ENCODE measurements at places on chromosomes 1 and 21.

- DNase-seq: no peak
Observed at GRCh38 chr1:112637254-112638109, 17.9 kb downstream of the CAPZA1 start.

DNA sequence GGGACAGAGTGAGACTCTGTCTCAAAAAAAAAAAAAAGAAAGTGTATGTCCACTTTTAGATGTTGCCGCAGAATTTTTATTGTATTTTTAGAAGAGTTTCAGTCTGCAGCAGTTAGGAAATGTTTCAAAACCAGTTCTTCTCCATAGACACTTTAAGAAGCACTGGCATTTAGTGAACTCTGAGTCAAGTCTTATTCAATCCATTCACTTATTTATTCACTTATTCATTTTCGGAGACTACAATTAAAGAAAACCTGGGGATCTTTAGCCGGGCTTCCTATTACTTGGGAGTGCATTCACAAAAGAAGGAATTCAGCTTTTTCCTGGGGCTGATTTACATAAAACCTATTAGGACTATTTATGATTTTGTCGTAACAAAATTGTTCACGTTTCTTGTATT is 12.3 kb downstream of the RCAN3 start:
- DNase-seq: no peak

DNA sequence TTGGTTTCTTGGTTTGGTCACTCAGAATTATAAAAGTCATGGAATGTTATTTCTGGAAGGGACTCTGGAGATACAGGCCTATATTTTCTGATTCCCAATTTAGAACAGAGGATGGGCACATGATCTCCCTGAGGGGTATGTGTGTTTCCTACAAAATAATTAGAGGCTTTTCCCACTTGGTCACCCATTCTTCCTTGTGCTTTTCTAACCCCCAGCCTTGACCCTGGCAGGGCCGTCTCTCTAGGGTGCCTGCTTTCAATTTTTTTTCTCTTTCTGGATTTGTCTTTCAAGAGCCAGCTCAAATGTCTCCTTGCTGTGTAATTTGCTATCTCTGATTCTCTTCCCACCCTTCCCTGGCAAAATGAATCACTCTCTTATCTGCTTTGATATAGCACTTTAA is 131.9 kb downstream of the HLX start:
- no peak for DNase-seq

GRCh38 chr1:19884312-19884711 is 2.1 kb downstream of the OTUD3 start:
- no peak for DNase-seq

- no peak for DNase-seq
Observed at GRCh38 chr1:209218981-209219380, 364.5 kb upstream of the CAMK1G start.

DNA sequence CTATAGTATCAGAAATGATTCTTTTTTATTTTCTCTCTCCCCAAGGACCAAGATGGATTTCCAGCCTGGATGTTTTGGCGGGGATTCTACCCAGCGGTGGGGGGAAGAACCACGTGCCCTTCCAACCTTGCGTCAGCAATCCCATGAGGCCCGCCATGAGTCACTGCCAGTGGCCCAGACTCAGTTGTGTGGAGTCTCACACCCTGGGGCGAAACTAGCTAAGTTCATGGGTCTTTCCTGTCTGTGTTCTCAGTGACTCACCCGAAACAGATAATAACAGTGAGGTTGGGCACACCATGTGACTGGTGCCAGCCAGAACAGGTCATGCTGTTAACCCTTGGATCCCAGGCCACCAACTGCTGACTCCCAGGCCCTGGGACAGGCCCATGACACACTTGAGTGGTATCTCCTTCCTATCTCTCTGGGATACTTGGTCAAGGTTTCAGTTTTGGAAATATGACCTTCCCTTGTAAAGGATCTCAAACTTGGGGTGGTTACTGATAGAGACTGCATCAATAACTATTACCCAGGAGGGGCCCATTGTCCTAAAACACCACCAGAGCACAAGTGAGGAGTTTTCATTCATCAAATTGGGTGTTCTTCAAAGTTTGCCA is 98.0 kb upstream of the DUSP10 start:
- no peak for DNase-seq

DNA sequence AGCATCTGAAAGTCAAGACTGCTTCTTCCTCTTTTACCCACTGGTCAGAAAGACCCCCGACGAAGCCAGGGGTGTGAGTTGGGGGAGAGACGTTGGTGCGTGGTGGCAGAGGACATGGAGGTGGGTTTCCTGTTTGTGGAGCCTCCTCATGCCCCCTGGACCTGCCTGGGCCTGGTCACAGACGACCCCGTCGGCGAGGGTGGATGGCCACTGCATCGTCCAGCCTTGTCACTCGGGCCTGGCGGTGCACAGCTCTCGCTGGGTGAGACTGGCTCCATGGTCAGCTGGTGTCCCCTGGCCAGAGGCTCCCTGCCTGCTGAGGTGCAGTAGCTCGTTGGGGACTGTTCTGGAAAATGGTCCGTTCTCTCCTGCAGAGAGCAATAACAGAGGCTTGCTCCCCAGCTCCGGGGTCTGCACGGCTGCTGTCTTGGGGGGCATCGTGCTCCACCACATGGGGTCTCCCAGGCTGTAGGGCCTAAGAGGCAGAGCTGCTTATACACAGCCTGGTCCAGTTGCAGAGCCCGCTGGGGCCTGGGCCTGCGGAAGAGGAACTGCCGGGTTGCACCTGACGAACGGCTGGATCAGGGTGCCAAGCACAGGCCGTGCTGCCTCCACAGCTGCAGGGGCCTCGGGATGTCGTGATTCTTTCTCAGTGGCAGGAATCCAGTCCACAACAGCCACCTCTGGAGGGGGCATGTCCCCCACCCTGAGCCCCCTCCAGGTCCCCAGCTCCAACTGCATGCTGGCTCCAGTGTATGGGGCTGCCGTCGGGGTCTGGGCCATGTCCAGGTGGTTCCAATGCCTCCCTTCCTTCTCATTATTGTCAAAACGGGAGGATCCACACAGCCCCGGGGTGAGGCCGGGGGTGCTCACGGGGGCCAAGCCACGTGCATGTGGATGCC is 18.0 kb upstream of the ACTRT2 start:
- DNase-seq: no peak

DNA sequence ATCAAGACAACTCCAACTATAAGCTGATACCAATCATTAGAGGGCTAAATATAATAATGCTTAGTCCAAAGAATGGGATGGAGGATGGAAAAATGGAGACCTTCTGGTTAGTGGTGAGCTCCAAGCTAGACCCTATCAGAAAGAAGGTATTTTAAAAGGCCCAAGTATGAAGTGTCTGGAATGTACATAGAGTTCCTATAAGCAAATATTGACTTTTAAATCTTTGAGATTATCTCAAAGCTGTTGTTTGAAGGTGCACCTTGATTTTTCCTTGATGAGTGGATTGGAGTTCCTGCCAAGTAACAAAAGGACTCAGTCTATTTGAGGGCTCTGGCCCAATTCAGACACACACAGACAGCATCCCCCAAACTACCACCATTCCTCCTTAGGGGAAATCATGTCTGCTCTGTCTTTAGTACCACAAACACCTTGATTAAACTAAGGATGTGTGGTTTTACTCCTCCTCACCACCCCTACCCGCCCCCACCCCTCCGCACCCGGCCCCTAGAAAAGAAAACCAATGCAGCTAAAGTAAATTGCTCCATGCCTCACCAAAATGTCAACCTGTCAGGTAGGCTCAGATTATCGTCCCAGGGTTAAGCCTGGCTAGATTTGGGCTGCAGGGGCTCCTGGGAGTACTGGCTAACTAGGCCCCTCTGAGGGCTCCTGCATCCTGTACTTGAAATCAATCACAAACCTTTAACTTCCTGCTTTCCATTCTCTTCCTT is 59.4 kb downstream of the CDC7 start:
- DNase-seq: no peak

- DNase-seq: no peak
Observed at GRCh38 chr1:213925531-213926182, 62.1 kb upstream of the PROX1 start.

- no peak for DNase-seq
Observed at GRCh38 chr1:208988811-208989222, 594.7 kb upstream of the CAMK1G start.

DNA sequence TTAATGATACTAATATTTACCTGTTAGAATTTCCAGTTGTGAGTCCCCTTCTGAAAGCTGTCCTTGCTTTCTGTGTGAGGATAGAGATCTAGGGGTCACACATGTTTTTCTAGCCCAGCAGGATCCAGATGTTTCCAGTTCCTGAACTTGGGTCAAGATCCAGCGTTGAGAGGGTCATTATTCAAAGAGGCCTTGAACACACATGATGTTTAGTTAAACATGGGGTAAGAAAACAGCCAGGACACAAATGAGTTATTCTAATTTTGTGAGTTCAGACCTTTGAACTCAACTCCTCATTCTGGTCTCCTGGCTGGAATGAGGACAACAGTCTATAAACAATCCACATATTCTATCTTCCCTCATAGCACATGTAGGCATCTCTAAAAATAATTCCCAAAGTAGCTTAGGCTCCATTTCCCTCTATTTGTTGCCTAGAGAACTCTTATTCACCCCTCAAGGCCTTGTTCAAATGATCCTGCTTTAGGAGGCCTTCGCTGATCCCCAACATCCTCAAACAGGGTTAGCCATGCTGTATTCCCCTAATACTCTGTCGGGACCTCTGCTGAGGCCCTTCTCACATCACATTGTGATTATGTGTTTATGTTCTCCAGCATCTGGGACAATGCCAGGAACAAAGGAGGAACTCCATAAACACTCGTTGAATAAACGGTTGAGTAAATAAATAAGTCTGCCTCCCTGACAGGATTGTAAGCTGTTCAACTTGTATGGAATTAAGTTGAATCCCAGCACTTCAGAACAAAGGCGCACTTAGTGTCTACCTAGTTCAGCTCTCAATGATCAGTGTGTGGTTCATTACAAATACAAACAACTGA is 15.0 kb upstream of the KCNN3 start:
- no peak for DNase-seq

GRCh38 chr1:110902820-110903463 is 30.0 kb downstream of the CD53 start:
- no peak for DNase-seq

GRCh38 chr1:89670163-89670562 is 37.2 kb downstream of the LRRC8C start:
- DNase-seq: no peak

DNA sequence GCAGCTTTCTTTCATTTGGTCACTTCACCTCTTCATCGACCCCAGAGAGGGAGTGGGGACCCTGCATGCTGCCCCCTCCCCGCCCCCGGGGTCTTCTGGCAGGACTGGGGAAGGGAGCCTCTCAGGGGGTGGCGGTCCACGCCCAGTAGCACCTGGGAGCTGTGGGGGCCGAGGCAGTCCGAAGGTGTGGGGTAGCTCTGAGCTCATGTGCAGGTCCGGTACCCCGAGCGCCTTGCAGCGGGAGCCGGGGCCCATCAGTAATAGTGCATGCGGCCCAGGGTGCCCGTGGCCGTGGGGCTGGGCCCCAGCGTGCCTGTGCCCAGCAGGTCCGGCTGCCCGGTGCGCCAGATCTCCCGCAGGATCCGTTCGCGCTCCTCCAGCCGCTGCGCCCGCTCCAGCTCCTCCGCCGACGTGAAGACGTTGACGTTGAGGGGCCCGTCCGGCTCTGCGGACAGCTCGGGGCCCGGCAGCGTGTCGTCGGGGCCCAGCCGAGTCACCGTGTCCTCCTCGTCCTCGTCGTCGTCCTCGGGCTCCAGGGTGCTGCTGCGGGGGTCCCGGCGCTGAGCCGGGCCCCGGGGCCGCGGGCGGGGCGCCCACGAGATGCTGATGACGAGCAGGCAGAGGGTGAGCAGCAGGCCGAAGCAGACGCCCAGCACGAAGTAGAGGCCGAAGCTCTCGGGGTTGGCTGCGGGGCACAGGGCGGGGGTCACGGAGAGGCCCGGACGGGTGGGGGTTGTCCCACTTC is 1.2 kb downstream of the EVA1B start:
- no peak for DNase-seq

DNA sequence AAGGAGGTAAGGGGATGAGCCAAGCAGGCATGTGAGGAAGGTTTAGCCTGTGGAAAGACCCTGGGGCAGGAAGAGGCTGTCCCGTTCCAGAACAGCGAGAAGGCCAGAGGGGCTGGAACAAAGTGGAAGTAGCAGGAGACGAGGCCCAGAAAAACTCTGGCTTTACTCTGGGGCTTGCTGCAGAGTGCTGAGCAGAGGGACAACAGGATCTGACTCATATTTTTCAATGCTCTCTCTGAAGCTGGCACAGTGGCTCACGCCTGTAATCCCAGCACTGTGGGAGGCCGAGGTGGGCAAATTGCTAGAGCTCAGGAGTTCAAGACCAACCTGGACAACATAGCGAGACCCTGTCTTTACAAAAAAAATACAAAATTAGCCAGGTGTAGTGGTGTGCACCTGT is 52.4 kb upstream of the PAX7 start:
- no peak for DNase-seq

DNA sequence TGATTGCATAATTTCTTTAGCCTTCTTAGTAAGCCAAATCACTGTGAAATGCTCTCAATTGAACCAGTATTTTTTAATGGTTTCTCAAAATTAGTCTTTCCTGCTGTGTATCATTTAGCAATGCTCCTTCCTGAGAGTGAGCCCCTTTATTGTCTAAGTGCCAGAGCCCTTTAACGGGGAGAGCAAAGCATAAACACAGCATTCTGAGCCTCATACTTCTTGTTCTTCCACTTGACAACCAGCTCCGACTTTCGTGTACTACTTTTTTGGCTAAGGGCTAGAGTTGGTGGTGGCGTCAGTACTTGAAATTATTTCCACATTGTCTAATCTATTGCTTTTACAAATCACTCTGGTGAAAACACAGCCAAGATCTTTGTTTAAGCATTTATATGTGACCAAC is 299.0 kb downstream of the TPR start:
- no peak for DNase-seq

- no peak for DNase-seq
Observed at GRCh38 chr1:78048446-78048845, 2.7 kb downstream of the GIPC2 start.

DNA sequence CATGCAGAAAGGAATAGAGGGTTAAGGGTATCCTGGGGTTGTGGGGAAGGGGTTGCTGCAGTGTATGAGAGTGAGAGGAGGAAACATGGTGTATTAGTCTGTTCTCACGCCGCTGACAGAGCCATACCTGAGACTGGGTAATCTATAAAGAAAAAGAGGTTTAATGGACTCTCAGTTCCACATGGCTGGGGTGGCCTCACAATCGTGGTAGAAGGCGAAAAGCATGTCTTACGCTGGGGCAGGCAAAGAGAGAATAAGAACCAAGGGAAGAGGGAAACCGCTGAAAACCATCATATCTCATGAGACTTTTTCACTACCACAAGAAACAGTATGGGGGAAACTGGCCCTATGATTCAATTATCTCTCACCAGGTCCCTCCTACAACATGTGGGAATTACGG is 17.7 kb downstream of the OSBPL9 start:
- no peak for DNase-seq

DNA sequence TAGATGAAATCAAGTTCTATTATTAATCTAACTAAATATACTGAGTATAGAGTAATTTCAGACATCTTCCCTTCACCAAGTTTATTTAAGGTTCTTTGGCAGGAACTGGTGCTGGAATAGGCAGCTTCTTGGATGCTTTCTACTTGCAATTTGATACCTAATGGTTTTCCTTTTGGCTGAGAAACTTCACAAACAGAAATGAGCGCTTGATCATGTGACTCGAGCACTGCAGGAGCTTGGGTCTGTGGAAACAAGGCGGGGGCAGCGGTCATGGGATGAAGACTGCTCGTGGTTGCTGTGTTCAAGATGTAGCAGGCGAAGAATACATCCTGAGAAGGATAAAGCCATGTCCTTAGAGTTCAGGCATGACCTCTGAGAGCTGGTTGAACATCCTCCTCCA is 136.8 kb downstream of the PTPRC start:
- no peak for DNase-seq

- no peak for DNase-seq
Observed at GRCh38 chr1:116224561-116224960, 113.4 kb downstream of the MAB21L3 start.

GRCh38 chr1:202571719-202572339 is 138.4 kb downstream of the SYT2 start:
- DNase-seq: no peak

Data from NCI-H2171 (cell line).